ENCODE measurements at places on chromosomes 7 and 10.
A peak's percentile ranks its signal among the peaks of the same experiment; 100 is the strongest.

DNA sequence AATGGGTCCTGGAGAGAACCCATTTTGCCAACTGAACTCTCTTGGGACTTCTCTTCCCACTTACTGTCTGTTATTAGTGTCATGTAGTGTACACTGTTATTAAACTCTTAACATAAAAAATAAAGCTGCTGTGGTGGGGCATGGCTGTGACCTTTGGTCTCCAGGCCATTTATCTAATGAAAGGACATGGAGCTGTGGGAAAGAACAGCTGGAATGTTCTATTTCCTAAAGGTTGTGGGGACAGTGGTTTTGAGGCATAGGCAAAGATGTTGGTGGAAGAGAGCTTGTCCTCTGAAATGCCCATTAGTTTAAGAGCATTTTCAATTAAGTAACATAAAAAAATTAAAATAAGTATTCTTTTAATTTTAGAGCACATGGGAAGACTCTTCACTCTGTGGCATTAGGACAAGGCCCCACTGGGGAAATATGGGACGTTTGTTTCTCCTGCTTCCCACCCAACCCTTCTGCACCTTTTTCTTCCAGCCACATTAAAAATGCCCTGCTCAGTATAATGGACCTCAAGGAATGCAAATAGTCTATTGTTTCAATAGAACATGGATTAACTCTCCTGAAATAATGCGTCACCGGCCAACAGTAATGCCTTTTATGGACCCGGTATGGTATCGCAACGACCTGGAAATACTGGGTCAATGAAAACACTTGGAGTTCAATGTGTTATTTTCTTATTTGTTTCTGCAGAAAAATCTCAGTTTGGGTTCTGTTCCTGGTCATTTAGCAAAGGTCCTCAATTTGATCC is 149.6 kb downstream of the BUB3 start:
- DNase-seq: no peak

GRCh38 chr7:24192691-24193090 is 91.3 kb upstream of the NPY start:
- DNase-seq: no peak

GRCh38 chr7:87047-87446 is 105.3 kb upstream of the FAM20C start:
- no peak for DNase-seq

GRCh38 chr10:101218351-101219138 is 10.7 kb downstream of the LBX1 start:
- no peak for DNase-seq

GRCh38 chr7:39530971-39531370 is 35.2 kb upstream of the YAE1 start:
- no peak for DNase-seq

GRCh38 chr10:21495752-21496342 is 29.6 kb downstream of the SKIDA1 start:
- peak; percentile 65 for DNase-seq

DNA sequence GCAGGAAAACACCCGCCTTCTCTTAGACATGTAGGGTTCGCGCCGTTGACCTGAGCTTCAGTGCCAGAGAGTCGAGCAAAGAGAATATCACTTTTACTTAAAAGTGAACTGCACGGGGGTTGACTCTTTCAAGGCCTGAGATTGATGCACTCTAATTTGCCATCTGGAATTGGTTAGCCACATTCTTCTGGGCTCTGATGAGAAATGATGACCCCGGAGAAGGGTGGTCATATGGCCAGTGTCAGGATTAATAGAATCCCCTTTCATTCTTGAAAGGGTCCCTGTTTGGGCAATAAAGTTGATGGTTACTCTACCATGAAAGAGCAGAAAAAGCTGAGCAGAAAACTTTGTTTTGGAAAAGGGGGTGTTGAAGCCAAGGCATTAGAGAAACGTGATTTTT is 31.2 kb downstream of the GRK5 start:
- DNase-seq: no peak

DNA sequence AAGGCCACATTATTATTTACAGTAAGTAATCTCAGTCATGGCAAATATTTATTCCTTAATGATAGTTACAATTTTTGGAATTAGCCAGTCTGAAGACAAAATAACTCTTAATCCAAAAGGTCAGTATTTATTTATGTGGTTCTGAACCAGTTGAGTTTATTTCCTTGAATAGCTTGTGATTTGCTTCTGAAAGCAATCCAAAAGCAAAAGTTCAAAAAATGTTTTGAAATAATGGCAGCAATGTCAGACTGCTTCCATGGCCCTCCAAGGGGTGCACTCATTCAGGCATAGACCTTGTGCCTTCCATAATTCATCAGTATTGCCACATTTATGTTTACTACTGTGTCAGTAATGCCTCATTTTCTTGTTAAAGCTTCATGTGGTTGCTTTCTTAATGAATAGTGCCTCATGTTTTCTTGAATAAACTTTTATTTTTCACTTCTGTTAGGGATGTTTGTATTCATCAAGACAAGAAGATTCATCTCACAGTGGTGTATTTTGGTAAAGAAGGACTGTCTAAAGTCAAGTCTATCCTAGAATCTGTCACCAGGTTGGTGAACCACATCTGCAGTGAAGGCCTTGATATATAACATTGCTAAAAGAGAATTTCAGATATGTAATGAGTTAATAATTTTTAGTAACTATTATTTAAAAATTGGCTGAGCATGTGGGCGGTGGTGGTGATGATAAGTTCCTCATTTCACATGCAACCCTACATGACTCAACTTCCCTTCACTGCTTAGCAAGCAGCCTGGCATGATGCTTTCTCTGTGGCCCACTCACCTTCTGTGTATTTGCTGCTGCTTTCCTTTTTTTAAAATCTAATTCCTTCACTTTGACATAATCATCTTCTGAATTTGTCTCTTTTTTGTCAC is 22.0 kb downstream of the CSGALNACT2 start:
- DNase-seq: no peak

DNA sequence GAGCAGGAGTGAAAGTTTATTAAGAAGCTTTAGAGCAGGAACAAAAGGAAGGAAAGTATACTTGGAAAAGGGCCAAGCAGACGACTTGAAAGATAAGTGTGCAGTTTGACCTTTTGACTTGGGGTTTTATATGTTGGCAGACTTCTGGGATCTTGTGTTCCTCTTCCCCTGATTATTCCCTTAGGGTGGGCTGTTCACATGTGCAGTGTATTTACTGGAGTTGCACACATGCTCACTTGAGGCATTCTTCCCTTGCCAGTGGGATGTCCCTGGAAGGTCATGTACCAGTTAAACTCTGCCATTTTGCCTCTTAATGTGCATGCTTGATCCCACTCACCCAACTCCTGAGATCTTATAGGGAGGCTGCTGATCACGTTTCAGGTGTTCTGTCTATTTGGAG is 23.4 kb upstream of the ARHGAP12 start:
- no peak for DNase-seq

GRCh38 chr10:1706711-1707110 is 30.6 kb downstream of the ADARB2 start:
- DNase-seq: no peak

- no peak for DNase-seq
These were observed 302.4 kb downstream of the PTEN start for GRCh38 chr10:88165849-88166271.

- DNase-seq: no peak
These were observed 44.9 kb upstream of the TOMM7 start for GRCh38 chr7:22867589-22867988.

- no peak for DNase-seq
These were observed 14.6 kb upstream of the FZD1 start for GRCh38 chr7:91249506-91250233.

- no peak for DNase-seq
These were observed 39.7 kb downstream of the ARID5B start for GRCh38 chr10:61941202-61941681.

GRCh38 chr10:106078895-106079576 is 1085.5 kb downstream of the SORCS1 start:
- DNase-seq: no peak

- DNase-seq: no peak
These were observed 142.6 kb downstream of the SND1 start for GRCh38 chr7:127794551-127794950.

GRCh38 chr7:7867846-7868571 is 100.6 kb upstream of the GLCCI1 start:
- DNase-seq: no peak

DNA sequence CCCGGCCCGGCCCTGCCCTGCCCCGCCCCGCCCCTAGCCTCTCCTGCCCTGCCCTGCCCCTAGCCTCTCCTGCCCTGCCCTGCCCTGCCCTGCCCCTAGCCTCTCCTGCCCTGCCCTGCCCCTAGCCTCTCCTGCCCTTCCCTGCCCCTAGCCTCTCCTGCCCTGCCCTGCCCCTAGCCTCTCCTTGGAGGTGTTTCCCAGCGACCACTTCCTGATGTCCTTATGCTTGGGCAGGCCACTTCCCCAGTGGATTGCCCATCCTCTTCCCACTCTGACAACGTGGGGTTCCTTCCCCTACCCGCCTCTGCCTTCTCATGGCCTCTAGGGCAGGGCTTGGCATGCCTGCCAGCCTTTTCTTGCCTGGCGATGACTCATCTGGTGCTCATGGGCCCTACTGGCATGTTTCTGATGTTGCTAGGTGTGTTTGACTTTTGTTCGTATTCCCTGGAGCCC is 21.2 kb downstream of the PRXL2A start:
- DNase-seq: no peak

GRCh38 chr7:121298831-121299239 is 30.0 kb upstream of the WNT16 start:
- DNase-seq: no peak

- no peak for DNase-seq
These were observed 79.7 kb downstream of the ALOX5 start for GRCh38 chr10:45453639-45454255.

GRCh38 chr10:29643771-29644501 is 9.2 kb upstream of the SVIL start:
- DNase-seq: no peak

DNA sequence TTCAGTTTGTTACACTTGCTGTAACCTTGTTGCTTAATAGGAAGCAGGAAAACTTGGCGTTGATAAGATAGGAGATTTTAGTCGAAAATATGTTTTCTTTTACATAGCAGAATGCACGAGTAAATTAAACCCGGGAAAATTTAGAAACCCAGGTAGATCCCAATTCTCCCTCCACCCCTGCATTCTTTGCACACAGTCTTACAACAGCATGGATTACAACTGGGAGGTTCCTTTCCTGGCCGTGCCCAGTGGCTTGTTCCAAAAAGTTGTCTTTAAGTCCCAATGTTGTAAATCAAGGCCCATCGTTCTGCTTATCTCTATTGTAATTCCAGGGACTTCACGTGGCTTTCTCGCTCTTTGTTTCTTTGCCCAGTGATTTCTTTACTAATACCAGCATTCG is 1.1 kb upstream of the DPY19L1 start:
- no peak for DNase-seq

DNA sequence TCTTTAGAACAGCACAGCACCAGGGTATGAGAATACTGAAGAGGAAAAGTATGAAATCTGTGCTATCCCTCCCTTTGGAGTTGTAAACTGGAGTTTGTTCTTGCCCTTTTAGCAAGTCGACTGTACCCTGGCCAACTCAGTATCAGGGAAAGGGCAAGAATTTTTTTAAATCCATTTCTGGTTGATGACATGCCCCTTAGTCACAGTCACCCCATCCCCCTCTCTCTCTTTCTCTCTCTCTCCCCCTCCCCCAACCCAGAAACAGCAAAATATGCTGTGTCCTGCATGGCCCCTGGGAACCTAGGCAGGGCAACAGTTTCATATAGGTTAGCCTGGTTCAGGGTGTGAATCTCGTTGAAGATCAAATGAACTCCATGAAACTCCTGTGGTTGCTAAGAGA is 177.7 kb upstream of the ADO start:
- no peak for DNase-seq

DNA sequence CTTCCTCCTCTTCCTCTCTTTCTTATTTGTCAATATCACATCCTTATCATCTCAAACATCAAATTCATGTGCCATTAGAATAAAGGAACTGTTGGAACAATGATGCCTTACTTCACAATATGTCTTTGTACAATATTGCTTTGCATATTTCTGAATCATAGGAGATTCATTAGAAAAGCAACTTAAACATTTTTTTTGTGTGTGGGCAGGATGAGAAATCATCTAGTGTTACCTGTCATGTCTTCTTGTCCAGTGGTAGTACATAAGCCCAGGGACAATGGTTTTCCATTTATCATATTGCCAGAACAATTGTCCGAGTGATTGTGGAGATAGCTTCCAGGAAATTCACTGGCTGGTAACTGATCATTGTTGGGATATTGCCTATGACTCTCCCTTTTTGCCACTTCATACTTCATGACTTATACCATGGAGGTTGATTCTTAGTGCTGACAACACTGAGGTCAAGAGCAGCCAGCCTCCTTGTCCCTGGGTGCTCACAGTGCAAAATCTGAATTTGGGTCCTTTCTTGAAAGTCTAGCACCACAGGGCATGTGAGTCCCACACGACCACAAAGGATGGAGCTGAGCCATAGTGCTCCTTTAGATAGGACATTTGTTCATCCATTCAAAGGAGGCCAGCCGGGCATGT is 215.0 kb downstream of the MDFIC start:
- no peak for DNase-seq

GRCh38 chr10:104256335-104256961 is 1.8 kb downstream of the GSTO1 start:
- no peak for DNase-seq

DNA sequence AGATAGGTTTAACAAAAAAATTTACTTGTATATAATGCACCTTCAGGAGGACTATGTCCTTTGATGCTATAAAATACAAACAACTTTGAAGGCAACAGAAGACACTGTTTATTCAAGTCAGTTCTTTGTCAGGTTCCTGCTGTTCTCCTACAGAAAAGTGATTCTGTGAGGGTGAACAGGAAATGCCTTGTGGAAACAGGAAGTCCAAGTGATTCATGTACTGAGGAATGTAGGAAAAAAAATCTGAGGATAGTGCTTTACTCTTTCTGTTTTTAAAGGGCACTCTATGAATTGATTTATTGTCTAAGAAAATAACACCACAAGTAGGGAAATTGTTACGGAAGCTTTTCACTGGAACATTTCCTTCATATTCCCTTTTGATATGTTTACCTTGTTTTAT is 171.9 kb downstream of the HDAC9 start:
- DNase-seq: no peak
